ENCODE measurements at places on chromosomes 7 and 10.

GRCh38 chr10:105070249-105070648, 429.2 kb downstream of the SORCS3 start:
- no peak for DNase-seq

DNA sequence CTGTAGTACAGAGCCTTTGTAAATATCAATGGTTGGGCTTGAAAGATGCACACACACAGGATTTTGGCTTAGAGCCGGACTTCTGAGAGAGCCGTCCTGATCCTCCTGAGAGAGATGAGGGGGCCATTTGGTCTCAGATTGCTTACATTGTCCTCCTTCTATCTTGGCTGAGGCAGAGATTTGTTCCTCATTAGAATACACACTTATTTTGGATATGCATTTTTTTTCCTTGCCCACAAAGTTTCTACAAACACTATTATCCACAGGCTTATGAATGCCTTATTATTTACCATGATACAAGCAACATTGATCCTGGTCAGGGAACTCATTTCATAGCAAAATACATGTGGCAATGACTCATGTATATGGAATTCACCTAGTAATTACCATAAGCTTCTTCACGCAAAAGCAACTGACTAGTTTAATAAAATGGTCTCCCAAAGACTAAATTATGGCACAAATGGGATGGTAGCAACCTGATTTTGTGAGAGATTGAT, 175.3 kb downstream of the MDFIC start:
- no peak for DNase-seq

GRCh38 chr10:79020015-79020491, 48.7 kb upstream of the ZMIZ1 start:
- no peak for DNase-seq

GRCh38 chr7:108643136-108643535, 73.5 kb downstream of the DNAJB9 start:
- DNase-seq = no peak

All from stimulated activated CD4-positive, alpha-beta T cell treated with anti-CD3 and anti-CD28 coated beads, Interleukin-4, amount 100 ng/mL, for 1 hour (primary cell).